ENCODE measurements at places on chromosomes 2 and 18. TPM values are rescaled to one million over a fixed set of nuclear protein-coding genes. Genes with fewer than 3 reads are reported as not detected.

DNA sequence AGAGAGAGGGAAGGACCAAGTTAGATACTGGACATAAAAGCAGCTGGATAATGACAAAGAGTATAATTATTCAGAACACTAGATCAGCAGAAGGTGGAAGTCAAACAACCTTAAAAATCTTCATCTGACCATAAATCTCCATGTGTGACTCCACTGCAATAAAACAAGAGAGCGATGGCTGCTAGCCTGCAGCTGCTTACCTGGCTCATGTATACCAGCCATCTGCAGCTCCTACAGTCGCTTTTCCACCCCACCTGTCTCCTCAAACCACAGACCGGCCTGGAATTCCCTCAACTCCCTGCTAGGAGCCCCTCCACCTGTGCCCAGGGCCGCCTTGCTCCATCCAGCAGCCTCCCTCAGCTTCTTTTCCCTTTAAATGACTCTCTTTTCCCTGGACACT lies 64.5 kb downstream of the SLC4A5 start:
- no peak for DNase-seq

DNA sequence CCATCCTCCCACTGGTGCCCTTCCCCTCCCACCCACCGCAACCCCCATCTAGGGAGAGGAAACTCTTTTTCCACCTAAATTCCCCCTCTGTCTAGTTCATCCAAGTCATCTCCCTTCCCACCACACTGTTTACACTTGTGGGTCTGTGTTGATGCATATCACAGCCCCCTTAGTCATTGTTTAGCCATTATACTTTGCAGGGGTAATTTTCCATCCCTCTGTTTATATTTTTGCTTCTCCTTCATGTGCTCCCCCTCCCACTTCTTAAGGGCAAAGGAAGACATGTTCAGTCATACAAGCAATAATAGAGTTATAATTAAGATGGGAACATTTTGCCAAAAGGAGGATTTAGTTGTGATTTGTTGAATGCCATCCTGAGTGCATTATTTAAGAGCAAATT lies 187.8 kb upstream of the TNP1 start:
- DNase-seq = no peak

DNA sequence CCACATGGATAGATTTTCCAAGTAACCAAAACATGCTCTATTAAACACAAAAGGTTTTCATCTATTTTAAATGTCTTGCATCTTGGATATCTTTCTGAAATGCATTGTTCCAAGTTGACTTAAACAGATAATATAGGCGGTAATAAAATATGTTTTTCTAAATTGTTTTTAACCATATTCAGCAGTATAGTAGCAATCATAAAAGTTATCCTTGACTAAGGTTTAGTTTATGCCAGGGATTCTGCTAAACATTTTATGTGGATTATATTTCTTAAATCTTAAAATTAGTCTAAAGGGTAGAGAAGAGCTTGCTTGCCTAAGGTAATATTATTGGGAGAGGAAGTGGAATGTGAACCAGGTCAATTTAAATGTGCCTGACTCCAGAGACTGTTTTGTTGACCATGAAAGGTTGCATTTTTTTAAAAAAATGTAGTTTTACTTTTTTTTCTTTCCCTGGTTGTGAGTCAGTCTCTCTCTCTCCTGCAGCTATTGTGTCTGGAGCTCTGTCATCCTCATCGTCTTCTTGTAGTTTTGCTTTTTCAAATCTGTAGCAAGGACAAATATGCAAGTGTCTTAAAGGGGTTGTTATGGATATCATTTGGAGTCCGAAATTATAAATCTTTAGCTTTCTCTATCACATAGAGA lies 309.1 kb upstream of the COL3A1 start:
- DNase-seq = no peak

DNA sequence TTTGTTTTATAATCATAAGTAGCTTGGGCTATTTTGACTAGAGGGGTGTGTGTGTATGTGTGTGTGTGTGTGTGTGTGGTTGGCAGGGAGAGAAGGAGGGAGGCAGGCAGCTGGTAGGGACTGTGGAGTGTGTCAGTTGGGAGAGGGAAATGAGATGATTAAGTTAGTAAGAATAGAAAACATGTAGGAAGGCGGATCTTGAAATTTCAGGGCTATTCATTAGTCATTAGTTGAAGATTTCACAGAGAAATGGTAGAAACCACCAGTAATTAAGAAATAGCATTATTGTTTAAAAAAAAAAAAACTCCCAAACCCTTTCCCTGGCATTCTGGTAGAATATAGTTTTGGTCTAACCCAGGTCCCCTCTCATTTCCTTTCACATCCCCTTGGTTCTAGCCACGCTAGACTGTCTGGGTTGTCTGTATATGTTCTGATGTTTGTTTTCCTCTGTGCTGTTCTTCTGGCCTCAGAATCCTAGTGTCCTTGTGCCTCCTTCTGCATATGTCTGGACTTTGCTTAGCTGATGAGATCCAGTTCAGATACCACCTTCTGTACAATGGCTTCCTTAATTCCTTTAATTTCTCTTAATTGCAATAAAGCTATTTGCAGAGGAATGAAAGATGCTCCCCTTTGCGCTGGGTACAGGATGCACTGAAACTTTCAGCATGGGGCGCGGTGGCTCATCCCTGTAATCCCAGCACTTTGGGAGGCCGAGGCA lies 161.6 kb downstream of the NEDD4L start:
- DNase-seq = peak; percentile 29

- no peak for DNase-seq
Observed at GRCh38 chr2:233447506-233448219, 93.4 kb downstream of the DGKD start.

GRCh38 chr2:69087912-69088240 lies 74.9 kb downstream of the ANTXR1 start:
- DNase-seq = no peak

DNA sequence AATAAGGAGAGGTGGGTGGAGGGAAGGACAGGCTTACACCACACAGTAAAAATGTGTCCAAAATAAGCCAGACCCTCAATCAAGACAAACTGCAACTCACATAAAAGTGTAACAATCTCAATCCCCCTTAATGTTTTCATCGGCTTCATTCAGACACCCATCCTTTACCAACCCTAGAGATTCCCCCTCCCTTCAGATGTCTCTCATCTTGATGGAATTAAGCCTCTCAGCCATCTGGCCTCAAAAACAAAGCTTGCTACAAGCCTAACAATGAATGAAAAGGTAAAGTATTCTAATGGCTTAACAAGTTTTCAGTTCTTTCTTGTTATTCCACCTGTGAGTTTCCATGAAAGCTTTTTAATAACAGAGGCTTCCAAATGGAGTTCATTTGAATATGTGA lies 5.2 kb downstream of the RTTN start:
- DNase-seq = no peak

DNA sequence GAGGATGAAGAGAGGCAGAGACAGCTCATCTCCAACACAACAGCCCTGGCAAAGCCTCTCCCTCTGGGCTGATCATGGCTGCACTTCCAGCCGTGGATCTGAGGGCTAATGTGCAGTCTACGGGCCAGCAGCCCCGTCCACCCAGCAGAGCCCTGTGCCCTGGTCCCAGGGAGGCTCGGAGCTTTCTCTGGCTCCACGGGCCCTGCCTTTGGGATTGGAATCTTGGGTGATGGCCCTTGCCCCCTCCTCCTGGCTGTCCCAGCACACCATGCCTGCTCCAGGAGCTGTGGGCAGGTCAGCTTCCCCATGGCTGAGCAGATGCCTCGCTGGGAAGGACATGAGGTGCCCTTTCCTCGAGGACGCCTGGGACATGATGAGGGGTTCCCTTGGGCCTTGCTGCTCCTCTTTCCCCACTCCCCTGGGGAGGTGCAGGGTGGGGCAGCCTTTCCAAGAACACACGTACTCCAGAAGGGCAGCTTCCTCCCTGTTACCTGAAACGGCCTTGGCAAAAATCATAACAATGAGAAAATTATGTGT lies 66.9 kb downstream of the C18orf63 start:
- DNase-seq = no peak

- no peak for DNase-seq
Observed at GRCh38 chr18:4319738-4320677, 135.1 kb downstream of the DLGAP1 start.

GRCh38 chr18:3903337-3903736 lies 453.4 kb downstream of the TGIF1 start:
- no peak for DNase-seq

DNA sequence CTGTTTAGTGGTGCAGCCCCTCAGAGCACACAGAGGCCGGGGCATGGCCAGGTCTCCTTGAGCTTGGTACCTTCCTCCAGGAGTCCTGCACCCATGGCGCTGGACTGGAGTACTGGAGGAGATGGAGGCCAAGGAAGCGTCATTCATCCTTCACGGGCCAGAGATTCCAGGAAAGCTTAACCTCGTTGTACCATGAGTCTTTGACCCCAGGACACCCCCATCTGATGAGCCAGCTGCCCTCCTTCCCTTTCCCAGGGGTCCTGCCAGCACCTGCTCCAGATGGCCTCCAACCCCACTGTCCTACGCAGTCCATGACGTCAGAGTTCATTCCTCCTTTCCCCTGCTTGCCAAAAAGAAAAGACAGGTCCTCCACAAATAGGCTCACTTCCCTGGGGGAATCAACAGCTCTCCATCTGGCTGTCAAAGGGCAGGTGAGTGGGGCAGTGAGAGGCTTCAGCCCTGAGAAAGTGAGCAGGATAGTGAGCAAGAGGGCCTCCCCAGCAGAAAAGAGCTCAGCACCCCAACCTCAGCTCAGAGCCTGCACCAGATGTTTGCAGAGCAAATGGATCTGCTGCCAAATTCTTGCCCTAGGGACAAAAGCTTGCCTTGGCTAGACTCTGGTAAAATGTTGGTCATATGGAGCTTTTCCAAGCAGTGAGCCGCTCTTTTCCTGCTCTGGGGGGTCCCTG lies 4.5 kb upstream of the NPPC start:
- DNase-seq = peak; percentile 64

DNA sequence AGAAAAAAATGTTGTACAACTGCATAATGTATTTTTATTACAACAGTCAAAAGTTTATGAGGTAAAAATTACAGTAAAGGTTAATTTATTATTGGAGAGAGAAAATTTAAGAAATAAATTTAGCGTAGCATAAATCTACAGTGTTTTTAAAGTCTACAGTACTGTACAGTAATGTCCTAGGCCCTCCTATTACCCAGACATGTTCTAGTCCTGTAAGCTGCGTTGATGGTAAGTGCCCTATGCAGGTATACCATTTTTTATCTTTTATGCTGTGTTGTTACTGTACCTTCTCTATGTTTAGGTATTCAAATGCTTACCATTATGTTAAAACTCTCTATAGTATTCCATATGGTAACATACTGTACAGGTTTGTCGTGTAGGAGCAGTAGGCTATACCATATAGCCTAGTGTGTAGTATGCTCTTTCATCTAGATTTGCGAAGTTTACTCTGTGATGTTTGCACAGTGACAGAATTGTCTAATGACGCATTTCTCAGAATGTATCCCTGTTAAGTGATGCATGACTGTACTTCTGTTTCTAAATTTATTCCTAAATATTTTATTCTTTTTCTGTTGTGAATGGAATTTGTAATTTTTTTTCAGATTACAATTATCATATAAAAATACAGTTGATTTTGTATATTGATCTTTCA lies 24.5 kb downstream of the ABI2 start:
- no peak for DNase-seq

DNA sequence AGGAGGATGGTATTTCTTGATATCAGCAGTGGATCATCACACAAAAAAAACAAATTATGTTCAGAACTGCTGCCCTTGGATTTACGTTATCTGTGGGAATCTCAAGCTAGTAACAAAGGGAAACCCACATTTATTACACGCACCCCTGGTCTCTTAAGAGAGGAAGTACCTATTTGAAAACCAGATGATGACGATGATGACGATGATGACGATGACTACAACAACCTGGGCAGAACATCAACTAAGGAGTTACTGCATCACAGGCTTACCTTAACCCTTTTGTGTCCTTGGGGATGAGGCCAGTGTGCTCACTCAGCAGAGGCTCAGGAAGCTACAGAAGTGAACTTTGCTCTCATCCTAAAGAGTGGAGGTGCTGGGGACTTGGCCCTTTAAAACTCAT lies 169.4 kb downstream of the FSHR start:
- no peak for DNase-seq

DNA sequence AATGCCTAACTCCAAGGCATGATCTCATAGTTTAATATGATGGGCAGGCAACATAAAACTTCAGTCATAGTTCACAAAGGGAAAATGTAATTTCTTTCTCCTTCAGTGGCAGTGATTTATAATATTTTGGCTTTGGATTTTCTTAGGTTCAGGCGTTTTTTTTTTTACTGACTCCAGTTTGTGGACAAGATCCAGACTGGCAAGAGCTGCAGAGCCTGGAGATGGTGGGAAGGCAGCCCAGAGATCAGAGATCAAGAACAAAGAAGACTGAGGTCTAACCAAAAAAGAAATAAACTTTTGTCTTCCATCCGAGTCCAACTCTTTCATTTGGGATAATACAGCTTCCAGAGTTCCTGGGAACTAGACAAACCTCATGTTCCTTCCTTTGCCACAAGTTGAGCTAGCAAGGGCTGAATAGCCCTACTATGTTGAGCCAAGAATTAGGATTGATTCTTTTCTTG lies 215.3 kb upstream of the SETBP1 start:
- DNase-seq = no peak

DNA sequence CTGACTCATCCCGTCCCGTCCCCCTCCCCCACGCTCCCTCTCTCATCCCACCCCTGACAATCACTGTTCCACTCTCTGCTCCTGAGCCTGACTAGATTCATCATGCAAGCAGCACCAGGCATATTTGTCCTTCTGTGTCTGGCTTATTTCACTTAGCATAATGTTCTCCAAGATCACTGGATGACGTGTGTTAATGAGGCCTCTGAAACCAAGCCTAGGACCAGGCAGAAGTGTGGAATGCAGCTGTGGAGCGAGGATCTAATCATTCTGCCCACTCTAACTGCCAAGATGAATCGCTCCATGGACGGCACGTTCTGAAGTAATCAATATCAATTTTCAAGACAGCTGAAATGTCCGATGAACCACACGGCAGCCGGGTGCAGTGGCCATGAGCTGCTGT lies 122.4 kb upstream of the ZNF236 start:
- no peak for DNase-seq

DNA sequence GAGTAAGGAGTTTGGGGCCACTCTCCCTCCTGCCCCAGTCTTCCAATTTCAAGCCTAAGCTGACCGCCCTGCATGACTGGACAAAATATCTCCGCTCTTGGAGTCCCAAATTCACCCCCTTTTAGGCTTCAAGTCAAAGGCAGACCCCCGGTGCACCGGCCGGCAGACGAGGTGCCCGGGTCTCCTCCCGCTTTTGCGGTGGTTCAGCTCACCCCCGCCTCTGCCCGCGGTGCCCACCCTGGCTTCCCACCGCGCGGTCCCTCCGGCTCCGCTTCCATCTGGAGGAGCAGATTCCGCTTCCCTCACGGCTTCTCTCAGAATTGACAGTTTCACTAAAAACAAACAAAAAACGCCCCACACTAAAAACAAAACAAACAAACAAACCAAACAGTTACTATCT lies 56.5 kb downstream of the SERPINB8 start:
- no peak for DNase-seq

GRCh38 chr2:128292599-128293425 lies 25.9 kb downstream of the HS6ST1 start:
- DNase-seq = no peak

The CLIP4 gene
- total RNA-seq = 31.8 TPM

The GKN2 gene
- not detected for total RNA-seq

The EPHA4 gene
- 22.4 TPM for total RNA-seq

The KCNG3 gene
- total RNA-seq = not detected

The RNU2-63P gene
- total RNA-seq = 7.0 TPM

The UGT1A8 gene
- not detected for total RNA-seq

The SPATA3 gene
- not detected for total RNA-seq

The RTP5 gene
- total RNA-seq = not detected

The INHBB gene
- 0.89 TPM for total RNA-seq

The IL36A gene
- not detected for total RNA-seq

The CIB4 gene
- not detected for total RNA-seq

The LONRF2 gene
- 25.6 TPM for total RNA-seq

The ITGA4 gene
- total RNA-seq = 3.4 TPM

Data from heart right ventricle (tissue), 16 donors.